ENCODE measurements at places on chromosomes 5 and 9.

DNA sequence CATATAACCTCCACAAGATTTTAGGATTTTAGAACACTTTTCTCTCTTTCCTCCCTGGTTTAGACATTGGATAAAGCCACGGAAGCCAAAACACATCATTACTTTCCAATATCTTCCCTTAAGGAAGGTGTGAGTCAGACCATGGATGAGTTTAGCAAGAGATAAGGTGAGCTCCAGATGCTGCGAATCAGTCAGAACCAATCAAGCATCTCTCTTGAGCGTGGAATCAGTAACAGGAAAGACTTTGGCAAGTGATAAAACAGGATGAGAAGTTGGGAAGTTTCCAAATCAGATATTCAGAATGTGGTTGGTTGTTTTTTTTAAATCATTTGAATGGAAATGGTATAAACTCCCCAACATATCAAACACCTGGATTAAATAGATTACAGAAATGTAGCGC, 397.8 kb downstream of the EFNA5 start:
- no peak for DNase-seq

DNA sequence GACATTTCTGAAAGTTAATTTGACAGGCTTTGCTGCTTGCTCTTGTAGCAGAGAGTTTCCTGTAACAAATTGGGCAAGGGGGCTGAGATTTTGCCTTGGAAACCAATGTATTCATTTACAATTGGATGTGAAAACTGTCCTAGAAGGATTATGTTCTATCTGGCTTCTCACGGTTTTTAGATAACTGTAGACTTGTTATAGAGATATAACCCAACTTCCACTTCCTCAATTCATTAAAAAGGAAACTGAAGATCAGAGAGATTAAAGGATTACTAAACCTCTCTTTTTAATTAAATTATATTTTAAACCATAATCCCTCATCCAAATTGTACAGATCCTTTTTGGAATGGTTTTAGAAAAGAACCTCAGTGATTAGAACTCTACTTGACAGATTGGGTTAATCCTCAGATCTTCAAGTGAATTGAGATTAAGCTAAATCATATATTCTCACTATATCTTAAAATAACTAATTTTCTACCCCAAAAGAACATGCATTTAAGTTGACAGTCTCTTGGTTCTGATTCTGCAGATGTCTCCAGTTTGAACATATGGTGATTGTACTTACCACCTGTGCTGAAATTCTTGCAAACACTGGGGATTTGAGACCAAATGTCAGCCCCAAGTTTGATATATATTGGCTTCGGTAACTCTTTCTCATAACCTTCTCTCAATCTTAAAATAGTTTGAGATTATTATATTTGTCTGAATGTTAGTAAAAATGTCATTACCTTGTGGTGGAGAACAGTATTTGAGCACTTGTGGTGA, 130.1 kb upstream of the C9orf72 start:
- no peak for DNase-seq

DNA sequence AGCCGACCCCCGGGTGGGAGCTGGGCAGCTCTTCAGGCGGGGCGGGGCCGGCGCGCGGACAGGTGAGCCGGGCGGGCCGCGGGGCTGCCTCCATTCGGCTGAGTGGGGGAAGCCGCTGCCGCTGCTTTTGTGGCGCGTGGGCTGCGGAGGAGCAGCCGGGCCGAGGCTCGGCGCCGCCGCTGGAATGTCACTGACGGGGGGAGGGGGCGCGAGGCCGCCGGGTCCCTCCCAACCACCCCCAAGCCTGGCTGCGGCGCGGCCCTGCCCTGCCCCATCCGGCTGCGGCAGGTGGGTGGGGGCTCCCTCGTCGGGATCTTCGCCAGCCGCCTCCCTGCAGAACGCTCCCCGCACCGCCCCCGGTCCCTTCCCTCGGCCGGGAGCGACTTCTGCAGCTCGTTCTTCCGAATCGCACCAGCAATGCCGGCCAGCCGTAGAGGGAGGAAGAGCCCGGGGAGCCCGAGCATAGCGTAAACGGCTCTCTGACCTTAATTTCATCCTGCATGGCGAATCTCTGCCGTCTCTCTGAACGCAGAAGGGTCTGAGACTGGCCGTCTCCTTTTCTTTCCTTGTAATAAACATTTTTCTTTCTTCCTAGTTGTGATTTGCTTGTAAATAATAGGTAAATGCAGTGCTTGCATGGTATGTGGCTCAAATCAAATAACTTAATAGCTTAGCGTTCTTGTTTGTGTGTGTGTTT, 505 bp downstream of the SPTAN1 start:
- no peak for DNase-seq

DNA sequence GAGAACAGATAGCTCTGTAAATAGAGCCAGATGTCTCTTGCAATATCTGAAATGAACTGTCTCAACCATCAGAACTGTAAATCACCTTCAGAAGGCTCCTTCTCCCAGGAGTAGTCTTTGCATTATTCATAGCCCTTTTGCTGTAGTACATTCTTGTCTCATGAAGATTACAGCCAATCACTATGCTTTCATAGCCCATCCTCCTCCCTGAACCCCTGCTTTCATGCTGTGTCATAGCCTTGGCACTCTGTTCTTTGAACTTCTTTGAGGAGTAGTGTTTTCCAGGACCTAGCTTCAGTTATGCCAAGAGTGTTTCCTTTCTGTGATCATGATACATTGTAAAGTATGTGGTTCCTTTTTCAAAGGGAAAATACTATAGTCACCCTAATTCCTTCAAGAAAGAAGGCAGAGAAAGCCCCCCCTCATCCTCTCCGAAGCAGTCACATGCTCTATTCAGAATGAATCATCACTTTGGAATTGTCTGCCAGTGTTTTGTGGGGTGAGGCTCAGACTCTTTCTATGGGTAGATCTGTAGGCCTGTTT, 61.1 kb downstream of the GRIA1 start:
- no peak for DNase-seq

GRCh38 chr9:5479994-5480694, 29.8 kb downstream of the CD274 start:
- no peak for DNase-seq

- DNase-seq, result no peak
Measured at GRCh38 chr5:89407054-89407453, 524.1 kb upstream of the MEF2C start.

DNA sequence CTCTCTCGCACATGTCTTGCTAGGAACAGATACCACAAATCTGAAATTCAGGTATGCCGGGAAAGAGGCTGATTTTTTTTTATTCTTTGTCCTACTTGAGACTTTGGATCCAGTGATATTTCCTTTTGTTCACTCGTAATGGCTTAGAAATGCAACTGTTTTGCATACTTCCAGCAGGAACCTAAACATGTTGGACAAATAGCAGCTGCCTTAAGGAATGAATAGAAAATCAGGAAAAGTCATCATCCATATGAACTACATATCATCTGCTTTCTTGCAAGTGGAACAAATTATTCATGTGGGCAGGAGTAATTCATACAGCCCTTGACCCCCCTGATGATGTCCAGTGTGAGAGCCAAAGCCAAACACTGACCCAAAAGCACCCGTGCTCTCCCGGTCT, 17.4 kb downstream of the TTC39B start:
- DNase-seq, result no peak

- no peak for DNase-seq
Measured at GRCh38 chr9:99438596-99438995, 216.5 kb downstream of the SEC61B start.

- no peak for DNase-seq
Measured at GRCh38 chr9:93818827-93819472, 136.2 kb downstream of the BARX1 start.

DNA sequence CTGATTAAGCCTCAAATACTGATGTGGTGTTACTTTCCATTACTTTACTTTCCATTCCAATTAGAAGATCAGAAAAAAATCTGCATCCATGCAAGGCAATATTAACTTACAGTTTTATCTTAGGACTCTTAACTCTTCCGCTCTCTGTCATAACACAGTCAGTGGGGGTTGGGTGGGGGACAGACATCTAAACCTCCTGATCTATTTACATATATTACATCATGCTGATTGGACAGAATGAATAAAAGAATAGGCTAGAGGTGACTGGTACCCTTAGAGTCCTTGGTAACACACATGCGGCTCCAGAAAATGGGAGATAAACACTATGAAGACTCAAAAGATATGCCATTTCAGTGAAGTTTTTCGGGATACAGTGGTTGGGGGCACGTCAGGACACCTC, 27.6 kb downstream of the RAPGEF6 start:
- DNase-seq, result no peak

DNA sequence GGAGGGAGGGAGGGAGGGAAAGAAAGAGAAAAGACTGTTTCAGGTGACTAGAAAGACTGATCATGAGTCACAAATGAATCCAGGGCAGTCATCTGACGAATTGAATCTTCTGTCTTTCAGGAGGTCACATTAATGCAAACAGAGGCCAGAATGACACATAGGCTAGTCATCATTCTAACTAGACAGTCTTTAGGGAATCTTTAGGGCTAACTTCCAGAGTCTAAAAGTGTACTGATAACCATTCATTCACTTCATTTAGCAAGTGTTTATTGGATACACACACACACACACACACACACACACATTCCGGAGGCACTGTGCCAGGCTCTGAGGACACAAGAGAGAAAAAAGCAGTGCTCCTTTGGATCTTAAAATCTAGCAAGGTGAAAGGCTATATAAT, 156.7 kb downstream of the EBF1 start:
- no peak for DNase-seq

DNA sequence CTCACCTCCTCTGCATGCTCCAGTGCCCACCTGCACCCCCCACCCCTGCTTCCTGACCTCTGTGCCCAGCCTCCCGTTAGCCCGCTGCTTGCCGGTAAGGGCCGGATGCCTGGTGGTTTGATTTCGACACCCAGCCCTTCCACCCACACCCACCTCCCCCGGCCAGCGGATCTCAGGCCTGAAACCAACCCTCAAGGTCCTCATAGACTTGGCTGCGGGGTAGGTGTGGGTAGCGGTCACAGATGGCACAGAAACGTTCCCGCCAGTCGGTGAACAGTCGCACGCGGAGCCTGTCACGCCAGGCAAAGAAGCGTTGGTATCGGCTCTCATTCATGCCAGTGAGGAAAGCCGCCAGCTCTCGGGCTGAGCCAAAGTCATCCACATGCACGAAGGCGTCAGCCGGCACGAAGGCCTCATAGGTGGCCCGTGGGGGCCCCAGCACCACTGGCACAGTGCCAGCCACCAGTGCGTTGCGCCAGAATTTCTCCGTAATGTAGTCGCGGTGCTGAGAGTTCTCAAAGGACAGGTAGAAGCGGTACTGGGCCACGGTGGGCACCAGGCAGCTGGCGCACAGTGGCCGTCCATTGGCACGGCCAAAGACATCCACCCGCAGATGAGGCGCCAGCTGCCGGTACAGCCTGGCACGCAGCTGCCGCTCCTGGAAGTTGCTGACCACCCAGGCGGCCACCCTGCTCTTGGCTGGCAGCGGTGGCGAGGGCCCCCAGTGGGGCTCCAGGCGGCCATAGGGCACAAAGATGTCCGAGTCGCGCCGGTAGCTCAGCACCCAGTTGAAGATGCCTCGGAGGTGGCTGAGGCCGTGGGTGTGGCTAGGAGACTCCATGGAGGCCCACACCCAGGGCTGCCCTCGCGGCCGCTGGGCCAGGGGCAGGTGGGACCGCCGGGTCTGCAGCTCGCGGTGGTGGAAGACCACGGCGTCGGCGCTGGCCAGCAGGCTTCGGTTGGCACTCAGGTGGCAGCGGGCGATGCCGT, 1.1 kb downstream of the FUT7 start:
- no peak for DNase-seq
